Stimulated activated CD8-positive, alpha-beta memory T cell treated with anti-CD3 and anti-CD28 coated beads, Interleukin-7, amount 100 ng/mL, for 1 hour (primary cell): ENCODE measurements at places on chromosomes 4 and X.

- DNase-seq = no peak
These were observed 53.9 kb upstream of the PDLIM3 start for GRCh38 chr4:185589067-185589836.

- no peak for DNase-seq
These were observed 28.6 kb downstream of the TBC1D14 start for GRCh38 chr4:6938237-6938636.

DNA sequence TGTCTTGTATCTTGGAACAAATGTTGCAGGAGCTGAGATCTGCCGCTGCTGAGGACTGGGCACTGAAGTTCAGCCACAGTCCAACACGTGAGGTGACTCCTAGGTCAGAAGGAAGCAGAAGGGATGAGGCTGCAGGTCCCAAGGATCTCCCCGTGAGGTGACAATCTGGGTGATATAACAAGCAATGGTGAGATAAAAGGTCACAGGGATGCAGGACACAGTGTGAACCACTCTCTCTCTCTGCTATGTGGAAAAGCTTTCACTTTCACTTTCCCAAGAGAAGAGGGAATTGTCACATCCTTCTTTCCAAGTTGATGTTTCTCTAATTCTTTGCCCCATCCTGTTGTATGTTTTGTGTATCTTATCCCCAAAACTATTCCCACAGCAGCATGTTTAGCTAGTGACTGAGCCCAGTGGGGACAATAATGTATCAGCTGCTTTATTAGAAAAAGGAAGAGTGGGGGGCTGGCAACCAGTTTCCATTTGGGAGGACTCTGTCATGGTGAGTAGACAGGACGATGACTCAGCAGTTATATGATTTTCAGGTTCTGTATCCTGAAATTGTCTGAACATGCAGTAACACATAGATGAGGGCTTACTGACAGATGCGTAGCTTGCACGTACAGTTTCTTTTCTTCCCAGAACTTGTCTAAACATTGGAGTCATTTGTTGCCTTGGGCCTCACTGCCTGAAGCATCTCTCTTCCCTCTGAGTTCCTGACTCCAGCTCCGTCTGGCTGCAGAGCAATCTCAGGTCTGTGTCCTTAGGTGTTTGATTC, 1415.8 kb upstream of the TENM3 start:
- DNase-seq = no peak

DNA sequence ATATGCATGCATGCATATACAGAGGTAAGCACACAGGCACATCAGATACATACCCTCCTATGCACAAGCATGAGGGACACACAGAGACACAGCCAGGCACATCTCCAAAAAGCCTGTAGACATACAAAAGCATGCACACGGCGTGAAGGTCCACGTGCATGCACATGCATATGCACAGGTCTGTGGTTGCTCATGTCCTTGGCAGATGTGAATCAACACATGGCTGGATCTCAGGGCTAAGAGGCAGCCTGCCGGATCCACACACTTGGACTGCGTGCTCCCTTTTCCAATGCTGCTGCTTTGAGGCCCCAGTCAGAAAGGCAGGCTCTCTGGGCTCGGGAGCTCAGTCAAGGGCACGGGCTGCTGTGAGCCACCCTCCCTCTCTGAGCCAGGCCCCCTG, 3.6 kb downstream of the STARD8 start:
- no peak for DNase-seq

DNA sequence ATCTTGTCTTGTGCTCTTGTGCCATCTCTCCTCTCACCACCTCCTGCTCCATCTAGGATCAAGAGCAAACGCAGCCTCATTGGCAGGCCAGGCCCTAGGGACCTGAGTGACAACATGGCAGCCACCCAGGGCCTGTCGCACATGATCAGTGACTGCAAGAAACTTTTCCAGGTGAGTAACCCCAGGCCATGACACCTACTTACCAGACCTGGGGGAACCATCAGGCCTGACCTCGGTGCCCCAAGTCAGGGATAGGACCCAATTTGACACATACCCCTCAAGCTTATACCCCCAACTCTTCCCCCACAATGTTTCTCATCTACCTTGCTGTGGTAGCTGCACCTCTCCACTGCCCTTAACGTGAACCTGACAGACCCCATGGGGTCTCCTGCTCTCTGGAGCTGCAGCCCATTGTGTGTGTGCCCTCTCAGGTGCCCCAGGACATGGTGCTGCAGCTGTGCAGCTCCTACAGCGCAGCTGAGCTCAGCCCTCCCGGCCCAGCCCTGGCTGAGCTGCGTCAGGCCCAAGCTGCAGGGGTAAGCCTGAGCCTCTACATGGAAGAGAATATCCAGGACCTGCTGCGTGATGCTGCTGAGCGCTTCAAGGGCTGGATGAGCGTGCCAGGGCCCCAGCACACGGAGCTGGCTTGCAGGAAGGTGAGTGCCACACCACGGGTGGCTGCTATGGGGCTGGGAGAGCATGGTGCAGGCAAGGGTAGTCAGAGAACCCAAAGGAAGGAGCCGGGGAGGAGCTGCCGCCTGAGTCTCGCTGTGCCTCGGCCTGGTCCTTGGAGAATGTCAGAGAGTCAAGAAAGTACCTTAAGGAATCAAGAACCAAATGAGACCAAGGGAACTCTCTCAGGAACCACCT, 74.8 kb downstream of the STARD8 start:
- DNase-seq = no peak

DNA sequence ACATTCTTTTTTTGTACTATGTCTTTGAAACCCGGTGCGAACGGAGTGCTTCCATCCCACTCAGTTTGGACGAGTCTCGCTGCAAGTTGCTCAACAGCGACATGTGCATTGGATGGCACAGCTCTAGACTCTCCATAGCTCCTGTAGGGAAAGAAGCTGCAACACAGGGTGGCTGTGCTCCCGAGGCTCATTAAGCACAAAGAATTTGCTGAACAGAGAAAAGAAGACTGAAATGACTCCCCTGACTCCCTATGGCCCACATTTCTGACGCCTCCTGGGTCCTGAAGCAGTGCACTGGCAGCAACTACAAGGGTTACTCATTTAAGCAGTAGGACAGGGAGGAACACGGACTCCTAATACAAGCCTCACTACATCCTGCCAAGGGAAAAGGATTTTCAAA, 127.4 kb downstream of the SH3RF1 start:
- no peak for DNase-seq
